ENCODE measurements at places on chromosomes 3 and 15.

GRCh38 chr3:4460334-4460733 is 6.7 kb downstream of the SUMF1 start:
- no peak for DNase-seq

DNA sequence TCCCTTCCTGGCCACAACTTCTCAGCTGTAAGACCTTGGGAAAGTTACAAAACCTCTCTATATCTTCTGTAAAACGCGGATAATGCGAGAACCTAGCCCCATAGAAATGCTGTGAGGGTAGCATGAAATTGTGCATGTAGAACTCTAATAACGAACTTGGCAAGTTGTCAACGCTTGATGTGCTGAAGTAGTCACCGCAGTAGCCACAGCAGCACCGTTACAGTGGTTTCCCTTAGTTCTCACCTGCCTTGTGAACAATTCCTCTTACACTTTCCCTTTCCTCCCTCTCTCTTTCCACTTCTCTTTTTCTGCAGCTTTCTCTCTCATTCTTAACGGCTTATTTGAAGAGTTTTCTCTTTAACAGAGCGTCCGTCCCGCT is 447 bp upstream of the SHQ1 start:
- DNase-seq, result no peak

GRCh38 chr3:100865442-100865841 is 127.8 kb downstream of the ABI3BP start:
- DNase-seq, result no peak

DNA sequence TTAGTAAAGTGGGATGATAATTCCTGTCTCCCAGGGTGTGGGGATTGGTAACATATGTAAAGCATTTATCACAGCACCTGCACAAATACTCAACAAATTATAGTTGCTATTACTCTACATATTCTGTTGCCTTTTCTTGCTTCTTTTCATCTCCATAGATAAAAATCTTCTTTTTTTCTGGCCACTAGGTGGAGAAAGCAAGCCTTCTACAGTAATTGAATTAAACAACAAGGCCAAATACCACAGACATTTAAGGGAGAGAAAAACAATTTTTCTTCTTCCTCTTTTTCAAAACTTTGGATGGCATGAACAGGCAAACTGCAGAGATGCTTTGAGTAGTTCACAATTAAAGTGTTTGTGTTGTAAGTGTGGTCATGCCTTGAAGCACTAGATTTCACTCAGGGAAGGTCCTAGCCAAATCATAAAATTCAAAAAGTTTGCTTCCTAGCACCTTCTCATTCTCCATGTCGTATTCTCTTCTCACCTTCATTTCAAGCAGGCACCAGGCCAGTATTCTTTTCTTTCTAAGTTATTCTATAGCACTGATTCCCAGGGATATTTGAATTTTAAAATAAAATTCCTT is 493.4 kb upstream of the TGFBR2 start:
- DNase-seq, result peak; percentile 13

DNA sequence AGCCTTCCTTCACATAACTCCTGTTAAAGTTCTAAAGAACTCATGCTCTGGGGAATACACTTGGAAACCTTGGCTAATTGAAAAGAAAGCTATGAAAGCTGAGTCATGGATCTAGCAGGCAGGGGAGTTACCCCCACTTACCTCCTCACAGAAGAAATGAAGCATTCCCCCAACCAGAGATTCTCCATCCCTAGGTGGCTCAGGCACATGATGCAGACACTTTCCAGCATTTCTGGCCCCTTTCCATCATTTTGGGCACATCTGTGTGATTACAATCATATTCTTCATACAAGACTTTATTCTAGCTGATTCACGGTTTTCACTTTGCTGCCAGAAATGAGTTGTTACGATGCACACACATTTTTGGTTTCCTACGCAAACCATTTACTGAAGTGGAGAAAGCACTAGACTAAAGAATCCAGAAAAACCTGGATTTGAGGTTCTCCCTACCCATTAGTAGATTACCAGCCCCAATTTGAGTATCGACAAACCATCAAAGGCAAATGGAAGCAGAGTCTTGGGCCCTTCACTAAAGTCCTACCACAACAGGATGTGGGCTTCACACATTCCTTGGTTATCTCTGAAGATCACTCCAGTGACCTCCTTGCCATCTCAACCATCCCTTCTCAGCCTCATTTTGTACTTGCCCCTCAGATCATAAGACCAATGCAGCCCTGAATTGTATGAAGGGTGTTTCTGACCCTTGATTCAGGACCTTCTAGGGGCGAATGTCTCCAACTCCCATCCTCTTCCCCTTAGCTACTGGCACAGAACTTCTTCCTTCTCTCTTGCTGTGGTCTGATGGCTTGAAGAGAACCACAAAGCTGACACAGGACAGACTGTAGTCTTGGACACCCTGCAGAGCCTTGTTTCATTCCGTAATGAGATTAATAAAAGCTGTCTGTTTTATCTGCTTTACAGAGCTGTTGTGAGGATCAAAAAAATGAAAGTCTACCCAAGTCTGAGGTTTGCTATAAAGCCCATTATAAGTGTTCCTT is 42.5 kb upstream of the SNRK start:
- no peak for DNase-seq

GRCh38 chr3:42440924-42441323 is 30.5 kb upstream of the LYZL4 start:
- DNase-seq, result no peak

GRCh38 chr3:176935194-176935888 is 261.9 kb downstream of the TBL1XR1 start:
- no peak for DNase-seq

DNA sequence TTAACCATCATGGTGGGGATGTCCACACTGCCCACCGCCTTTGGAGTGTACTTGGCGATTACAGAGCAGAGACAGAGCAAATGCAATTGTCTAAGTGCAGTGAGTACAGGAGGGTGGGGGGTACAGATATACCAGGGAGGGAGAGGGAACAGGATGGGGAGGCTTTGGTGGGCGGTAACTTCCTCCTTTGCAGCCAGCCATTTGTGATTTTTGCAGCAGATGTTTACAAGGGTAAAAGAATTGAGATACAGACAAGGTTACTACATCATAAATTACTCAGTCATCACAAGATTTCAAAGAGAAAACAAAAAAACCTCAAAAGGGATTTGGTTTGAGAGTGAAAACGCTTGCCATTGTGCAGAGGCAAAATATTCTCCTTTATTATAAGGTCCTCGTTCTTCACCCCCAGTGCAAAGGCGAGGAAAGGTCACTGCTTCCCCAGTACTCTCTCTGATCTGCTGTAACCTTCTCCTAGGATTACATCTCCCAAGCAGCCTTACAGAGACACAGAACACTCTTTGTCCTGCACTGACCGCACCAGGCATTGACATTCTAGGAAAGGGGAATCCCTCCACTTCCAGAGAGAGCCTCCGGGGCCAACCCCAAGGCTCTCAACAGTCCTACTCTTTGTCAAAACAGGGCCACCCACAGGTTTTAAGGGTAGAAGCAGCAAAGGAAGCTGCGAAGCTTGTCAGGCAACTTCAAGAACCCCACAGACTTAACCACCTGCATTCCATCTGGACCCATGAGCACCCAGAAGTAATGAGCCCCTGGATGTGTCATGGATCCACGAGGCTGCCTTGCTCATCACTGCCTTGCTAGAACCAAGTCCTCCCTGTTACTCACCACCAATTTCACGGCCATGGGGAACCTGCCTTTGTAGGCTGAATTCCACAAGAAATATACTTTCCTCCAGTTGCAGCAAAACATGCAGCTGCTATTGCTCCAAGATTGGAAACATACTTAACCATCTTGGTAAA is 117.3 kb downstream of the ADAMTS17 start:
- no peak for DNase-seq

DNA sequence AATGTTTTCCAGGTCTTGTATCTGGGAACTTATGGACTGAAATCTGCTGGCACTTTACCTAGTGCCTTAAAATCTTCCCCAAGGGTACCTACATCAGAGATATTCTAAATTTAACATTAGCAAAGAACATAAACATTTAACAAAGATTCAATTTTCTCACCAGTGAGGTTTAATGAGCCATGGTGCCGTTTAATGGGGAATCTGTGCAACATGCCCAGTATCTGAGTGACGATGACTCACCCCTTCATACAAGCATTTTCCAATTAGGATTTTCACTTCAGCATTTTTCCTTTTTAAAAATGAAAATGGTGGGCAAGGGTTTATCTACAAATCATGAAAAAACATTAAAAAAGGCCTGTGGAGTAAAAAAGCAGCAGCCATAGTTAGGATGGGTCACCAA is 189.4 kb downstream of the SLC9A9 start:
- DNase-seq, result no peak

DNA sequence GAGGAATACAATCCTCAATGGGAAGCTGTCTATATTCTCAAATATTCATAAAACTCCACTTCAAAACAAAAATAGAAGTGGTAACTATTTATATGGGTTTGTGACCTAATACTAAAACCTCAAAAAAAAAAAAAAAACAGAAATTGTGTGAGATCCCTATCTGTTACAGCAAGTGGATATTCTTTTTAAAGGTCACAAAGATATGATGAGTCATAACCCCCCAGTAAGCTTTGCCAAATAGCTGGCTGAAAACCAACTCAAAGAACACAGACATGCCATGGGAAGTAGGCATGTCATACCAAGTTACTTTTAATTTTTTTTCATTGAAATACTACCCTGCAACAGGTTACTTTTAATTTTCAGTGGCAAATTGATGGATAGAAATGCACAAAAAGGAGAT is 62.5 kb downstream of the CBLB start:
- DNase-seq, result peak; percentile 51

DNA sequence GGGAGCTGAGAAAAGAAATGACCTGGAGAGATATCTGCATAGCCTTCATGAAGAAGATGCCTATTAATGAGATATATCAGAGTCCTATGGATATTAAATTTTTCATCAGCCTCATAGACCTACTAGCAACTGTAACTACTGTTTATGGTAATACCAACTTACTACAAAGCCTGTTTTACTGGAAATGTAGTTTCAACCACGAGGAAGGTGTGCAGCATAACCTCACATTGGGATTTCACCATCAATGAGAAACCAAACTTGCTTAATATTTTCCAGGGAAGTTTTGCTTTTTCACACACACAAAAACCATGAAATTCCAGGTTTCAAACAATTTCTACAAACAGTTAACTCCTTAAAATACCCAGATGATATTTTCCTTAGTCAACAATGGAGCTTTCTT is 31.4 kb downstream of the FAM240A start:
- DNase-seq, result no peak

- no peak for DNase-seq
Measured at GRCh38 chr3:135837977-135838631, 127.4 kb upstream of the PPP2R3A start.

DNA sequence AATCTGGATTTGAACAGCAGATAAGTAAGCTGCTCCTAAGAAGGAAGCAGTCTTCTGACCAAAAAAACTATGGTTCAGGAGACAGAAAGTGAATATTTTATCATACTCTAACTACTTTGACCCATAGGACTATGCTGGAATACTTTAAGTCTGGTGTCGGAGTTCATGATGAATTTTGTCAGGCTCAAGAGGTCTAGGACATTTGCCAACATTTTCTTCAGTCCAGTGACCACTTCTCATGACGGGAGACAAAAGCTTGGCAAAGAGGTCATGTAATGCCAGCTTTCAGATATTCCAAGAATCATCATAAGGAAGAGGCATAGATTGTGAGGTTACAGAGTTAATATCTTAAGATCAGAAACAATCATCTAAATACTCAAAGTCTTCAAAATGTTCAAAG is 20.5 kb upstream of the DCBLD2 start:
- DNase-seq, result no peak

DNA sequence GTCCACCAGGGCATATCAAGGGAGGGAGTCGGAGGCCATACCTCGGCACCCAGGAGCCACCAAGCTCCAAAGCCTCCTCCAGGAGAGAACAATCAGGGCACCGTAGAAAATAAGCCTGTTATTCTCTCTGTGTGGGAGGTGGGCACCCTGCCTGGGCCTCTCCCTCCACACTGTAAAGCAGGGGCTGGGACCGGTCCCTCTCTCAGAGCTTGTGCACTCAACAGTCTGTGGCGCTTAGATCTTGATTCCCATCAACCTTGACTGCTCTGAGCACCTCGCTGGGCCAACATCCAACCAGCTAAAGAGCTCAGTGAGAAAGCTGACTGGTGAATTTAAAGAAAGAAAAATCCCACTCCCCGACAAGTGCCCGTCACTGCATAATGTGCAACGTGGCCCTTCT is 53.0 kb downstream of the PCSK6 start:
- no peak for DNase-seq

GRCh38 chr3:33439546-33440327 is 468 bp downstream of the UBP1 start:
- peak; percentile 47 for DNase-seq

DNA sequence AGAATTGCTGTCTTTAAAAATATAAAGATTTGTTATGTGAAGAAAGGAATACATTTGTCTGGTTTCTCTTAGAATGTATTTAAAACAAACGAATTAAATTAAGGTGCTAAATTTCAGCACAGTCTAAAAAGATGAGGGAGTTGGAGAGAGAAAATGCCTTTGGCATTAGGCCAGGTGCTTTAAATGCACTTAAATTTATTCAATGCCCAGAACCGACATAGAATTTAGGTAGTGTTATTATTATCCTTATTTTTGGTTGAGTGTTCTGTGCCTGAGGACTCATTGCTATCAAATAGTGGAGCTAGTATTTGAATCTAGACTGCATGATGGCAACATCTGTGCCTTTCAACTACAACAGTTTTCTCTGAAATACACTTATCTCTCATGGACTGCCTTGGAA is 287.5 kb downstream of the RBMS3 start:
- no peak for DNase-seq

GRCh38 chr15:31153531-31153930 is 52.0 kb upstream of the TRPM1 start:
- DNase-seq, result no peak

- no peak for DNase-seq
Measured at GRCh38 chr3:104359546-104359945, 1007.2 kb upstream of the ALCAM start.

GRCh38 chr15:71139241-71139640 is 24.0 kb downstream of the THSD4 start:
- DNase-seq, result no peak

DNA sequence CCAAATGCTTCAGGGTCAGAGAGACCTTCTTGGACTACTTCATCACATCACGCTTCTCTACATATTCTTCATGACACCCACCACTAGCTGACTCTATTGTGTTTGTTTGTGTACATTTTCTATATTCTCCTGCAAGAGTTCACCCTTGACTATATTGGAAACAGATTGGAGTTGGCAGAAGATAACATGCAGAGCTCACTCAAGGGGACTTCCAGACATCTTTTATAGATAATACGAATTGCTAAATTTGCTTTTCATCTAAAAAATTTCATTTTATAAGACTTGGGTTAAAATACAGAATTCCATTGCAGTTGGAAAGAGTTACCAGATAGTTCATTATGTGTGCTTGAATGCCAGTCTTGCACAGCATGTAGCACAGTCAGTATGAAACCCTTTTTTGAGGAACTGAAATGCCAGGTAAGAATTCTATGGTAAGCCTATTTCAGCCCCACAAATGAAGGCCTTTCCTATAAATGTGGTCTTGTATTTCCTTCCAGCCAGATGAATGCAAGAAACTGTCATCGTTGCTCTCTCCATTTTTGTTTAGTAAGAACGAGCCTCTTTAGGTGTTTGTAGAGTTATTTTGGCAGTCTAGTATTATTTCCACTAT is 177.6 kb downstream of the GHSR start:
- DNase-seq, result no peak

- no peak for DNase-seq
Measured at GRCh38 chr3:124770336-124771082, 40.3 kb downstream of the UMPS start.
